ENCODE measurements at places on chromosomes 1 and 21.

DNA sequence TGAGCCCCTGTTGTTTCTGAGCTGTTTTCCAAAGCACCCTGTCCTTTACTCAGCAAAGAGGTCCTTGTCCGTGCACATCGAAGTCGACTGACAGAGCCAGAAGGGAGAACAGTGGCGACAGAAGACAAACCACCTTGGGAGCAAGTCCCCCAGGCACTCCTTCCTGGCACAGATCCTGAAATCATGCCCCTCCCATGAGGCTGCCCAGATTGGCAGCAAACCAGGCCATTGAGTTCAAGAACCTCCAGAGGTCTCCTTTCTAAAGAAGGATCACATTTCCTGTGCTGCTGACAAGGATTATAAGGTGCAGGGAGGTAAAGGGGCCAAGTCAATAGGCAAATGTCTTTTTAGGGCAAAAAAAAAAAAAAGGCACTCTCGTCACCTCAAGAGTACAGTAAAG is 84.7 kb upstream of the HIVEP3 start:
- peak; percentile 13 for DNase-seq

- no peak for DNase-seq
Observed at GRCh38 chr1:219039017-219039681, 134.5 kb upstream of the LYPLAL1 start.

- no peak for DNase-seq
Observed at GRCh38 chr1:2520206-2520605, 6.2 kb downstream of the PANK4 start.

GRCh38 chr1:220366269-220366668 is 94.0 kb upstream of the RAB3GAP2 start:
- no peak for DNase-seq

Data from G401 (cell line).